ENCODE measurements at places on chromosomes 2 and 18.

- DNase-seq = no peak
These were observed 90.3 kb downstream of the SPATS2L start for GRCh38 chr2:200396781-200397242.

- DNase-seq = no peak
These were observed 45.0 kb downstream of the SRD5A2 start for GRCh38 chr2:31535768-31536167.

- DNase-seq = no peak
These were observed 22.8 kb upstream of the SMAD4 start for GRCh38 chr18:51006948-51007789.

- no peak for DNase-seq
These were observed 57.3 kb upstream of the LRPPRC start for GRCh38 chr2:44053052-44053451.

- no peak for DNase-seq
These were observed 31.3 kb upstream of the TMEM131 start for GRCh38 chr2:98026927-98027522.

DNA sequence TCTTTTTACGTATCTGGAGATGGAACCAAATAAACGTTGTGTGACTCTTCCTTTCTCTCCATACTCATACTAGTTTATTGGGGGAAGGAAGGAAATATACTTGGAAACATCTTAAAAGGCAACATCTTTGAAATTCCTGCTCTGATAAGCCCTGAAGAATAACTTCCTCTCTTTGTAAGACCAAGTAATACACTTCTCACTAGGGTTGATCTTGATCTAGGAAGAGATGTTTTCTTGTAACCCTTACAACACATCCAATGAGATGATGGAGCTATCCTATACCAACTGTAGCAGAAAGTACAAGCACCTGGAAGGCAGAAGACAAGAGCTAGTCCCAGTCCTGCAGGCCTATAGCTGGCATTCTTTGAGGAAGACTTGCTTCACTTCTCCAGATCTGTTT is 2.0 kb downstream of the ANKRD44 start:
- DNase-seq = no peak

DNA sequence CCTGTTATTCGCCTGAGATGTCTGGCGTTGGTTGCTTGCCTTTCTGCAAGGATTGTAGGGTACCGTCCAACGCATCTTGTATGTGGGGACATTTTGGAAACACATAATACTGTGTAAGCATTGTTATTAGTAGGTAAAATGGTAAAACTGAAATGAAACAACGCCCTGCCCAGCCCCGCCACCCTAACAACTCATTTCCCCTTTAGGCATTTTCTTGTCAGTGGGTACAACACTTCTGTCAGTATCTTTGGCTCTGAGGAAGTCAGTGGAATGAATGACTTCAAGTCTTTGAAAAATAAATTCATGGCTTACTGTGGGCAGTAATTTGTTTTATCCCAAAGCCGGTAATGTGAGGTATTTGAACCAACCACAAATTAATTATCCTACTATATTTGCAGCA is 86.0 kb downstream of the FMNL2 start:
- DNase-seq = no peak

DNA sequence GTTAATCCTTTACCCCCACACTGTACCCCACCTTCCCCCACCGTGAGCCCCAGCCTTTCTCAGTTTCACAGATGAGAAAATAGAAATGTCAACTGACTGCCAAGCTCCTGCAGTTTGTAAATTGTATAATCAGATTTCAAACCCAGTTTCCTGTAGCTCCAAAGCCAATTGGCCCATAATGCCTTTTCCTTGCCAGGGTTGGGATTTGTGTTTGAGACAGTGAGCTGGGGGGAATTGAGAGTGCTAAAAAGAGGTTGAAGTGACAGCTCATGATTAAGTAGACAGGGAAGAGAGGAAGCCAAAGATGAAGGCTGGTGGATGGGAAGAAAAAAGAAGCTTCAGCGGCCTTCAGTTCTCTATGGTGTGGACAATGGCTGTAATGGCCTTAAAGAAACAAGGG is 10.7 kb downstream of the OSBPL6 start:
- peak; percentile 15 for DNase-seq

DNA sequence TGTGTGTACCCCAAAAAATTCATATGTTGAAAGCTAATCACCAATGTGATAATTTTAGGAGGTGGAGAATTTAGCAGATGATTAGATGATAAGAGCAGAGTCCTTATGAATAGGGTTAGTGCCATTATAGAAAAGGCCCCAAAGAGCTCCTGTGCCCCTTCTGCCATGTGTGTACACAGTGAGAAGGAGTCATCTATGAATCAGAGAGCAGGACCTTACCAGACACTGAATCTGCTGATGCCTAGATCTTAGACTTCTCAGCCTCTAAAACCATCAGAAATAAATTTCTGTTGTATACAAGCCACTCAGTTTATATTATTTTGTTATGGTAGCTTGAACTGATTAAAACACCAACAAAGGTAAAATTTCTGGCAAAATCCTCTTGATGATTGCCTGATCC is 560.0 kb upstream of the CDH2 start:
- no peak for DNase-seq

- no peak for DNase-seq
These were observed 128.7 kb downstream of the MAP3K20 start for GRCh38 chr2:173204316-173204715.

DNA sequence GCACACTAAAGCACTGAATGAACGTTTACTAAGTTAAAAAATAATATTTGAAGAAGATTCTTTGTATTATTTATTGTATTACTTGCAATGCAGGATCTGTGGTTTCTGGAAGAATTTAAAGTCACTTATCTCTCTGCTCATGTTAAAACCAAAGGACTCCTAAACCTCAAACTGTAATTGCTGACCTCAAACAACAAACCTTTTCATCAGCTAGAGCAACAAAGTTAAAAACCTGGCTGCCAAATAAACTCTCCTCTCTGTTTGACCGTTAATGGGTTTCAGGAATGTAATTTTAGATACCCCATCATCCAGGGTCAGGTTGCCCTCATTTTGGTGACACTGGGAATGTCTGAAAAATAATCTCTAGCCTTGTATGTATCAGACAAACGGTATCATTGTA is 239.1 kb downstream of the TGIF1 start:
- no peak for DNase-seq

- no peak for DNase-seq
These were observed 79.1 kb downstream of the DYM start for GRCh38 chr18:49381267-49381845.

DNA sequence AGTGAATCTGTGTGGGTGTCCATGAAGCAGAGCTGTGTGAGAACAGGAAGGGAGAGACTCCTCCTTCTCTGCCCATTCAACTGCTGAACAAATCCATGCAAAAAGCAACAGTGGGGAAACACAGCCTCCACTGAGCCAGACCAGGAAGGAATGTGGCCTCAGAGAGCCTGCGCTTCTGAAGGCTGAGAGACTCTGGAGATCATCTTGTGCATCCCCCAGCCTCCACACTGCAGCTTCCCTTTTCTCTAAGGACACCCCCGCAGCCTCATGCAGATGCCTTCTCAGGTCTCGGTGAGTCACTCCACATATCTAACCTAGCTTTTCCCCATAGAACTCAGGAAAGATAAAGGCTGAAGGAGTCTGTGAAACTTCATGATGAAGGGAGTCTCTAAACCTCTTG is 402.9 kb downstream of the TNS1 start:
- no peak for DNase-seq

- DNase-seq = no peak
These were observed 149.2 kb upstream of the NCKAP5 start for GRCh38 chr2:133717497-133717896.

- DNase-seq = no peak
These were observed 100.4 kb downstream of the EIPR1 start for GRCh38 chr2:3277050-3277747.

DNA sequence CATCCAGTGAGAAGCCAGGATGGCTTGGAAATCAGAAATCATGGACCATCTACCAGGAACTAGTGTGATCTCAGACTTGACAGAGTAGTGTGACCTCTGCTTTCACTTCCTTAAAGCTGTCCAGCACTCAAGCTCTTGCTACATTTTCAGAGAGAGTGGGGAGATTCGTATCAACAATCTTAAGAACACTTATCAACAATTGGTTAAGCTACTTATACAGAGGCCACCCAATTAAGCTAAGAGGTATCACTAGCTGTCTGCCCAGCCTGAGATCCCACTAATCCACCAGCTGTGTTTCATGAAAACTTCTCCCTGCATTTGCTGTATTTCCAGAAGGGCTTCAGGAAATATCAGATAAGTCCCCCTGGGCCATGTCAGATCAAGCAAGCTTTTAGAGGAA is 4.2 kb downstream of the RPRM start:
- no peak for DNase-seq

GRCh38 chr18:55897091-55897689 is 309.2 kb upstream of the TCF4 start:
- DNase-seq = no peak

DNA sequence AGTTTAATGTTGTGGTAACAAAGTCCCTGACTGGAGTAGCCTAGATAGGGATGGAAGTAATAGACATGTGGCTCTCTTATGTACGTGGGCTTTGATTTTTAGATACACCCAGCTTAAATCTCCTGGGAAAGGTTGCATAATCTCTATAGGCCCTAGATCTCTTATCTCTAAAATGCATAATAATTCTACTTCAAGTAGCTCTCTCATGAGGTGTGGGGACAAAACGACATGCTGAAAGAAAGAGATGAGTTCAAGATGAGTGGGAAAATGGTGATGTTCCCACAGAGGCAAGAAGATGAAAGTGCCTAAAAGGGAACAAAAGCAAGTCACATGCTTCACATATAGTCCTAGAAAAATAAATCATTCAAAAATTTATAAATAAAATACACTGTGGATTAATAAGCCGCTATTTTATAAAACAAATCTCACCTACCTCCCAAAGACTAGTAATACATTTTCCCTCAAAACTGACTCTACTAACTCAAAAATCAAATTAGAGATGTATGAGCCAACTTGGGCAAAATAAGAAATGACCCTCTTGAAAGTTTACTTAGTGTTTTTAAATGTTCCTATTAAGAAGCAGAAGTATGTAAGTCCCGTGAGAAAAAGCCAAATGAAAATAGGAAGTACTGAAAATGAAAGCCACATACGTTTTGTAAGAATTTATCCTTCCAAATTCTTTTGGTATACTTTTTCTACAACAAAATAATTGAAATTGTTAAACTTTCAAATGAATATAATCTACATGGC is 148.2 kb upstream of the ITGA4 start:
- no peak for DNase-seq

- DNase-seq = no peak
These were observed 88.3 kb upstream of the CCDC68 start for GRCh38 chr18:55047546-55047945.

GRCh38 chr18:62717169-62717924 is 2.0 kb downstream of the PHLPP1 start:
- peak; percentile 84 for DNase-seq

DNA sequence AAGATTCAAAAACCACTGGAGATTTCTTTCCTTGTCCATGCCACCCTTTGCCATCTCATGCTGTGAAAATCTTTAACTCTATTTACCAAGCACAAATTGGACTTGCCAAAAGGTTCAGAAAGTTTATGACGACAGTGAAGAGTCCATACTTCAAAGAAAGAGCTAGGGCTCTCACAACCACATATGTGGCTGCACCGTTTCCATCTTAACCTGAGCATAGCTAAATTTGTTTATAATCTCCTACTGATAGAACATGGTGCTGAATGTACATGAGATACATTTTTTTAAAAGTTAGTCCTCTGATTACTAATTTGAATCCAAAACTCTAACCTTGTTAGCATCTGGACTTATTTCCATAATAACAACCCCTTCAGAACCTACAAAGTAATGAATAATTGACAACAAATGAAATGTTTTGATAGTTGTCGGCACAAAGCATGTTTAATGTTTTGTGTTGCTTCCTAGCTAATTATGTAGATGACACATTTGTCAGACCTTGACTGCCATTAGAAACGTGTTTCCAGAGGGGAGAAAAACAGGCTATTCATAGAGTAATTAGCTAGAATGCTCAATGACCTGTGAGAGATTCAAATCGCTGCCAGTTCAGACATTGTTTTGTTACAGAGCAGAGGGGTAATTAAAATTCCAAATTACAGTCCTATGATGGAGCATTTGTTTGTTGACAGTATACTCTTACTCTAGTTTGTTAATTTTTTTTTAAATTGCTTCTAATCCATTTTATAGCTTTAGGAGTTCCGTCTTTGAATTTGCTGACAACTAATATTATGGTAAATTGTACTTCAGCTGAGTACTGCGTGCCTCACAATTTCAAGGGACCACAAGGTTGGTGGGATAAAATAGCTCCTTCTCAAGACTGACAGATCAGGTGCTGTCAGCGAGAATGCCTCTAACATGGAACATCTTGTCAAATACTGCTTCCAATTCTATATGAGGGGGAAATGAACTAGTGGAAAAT is 31.8 kb downstream of the ARHGAP15 start:
- no peak for DNase-seq

GRCh38 chr2:112153501-112153900 is 15.3 kb downstream of the FBLN7 start:
- no peak for DNase-seq

DNA sequence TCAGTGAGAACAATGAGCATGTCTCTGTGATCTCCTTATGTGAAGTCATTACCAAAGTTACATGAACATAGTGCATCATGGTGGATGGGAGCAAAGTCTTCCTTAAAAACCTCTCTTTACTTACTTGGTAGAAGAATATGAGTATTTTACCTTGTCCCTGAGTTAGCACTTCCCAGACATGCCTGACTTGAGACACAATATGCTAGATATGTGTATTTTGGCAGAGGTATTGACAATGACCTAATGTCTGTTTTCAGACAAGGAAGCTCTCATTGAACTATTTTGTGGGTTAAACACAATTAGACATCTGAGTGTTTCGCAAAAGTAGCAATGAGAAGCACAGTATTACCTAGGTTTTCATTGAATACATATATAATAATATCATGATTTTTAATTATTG is 99.1 kb upstream of the MC4R start:
- peak; percentile 9 for DNase-seq

- no peak for DNase-seq
These were observed 580.9 kb downstream of the NYAP2 start for GRCh38 chr2:225980372-225980771.

DNA sequence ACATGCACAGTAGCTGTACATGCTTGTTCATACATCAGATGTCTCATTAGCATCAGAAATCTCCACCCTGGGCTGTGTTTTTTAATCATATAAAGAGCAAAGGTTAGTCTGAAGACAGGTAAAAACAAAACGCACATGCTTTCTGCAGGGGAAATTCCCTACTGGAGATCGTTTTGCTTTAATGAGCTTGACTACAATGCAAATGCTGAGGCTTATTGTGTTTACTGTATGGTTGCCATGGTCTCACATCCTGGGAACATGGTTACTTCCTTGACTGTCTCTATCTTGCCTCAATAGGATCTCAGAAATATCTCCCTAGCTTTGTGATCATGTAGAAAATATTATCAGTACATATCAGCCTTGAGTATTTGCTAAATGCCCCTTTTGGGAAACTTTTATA is 336.5 kb upstream of the TFPI start:
- DNase-seq = no peak

GRCh38 chr2:196963043-196963442 is 36.5 kb upstream of the PGAP1 start:
- no peak for DNase-seq
